Cardiac ventricle fibroblast (primary cell): ENCODE measurements at places on chromosomes 6 and 20. TPM values are rescaled to one million over a fixed set of nuclear protein-coding genes. Genes with fewer than 3 reads are reported as not detected.

The PDE10A gene
- total RNA-seq, result 5.0 and 10.1 TPM in 2 replicates

The ESF1 gene
- total RNA-seq, result 5.4 and 9.9 TPM in 2 replicates

The HSPA1L gene
- 0.62 and 1.7 TPM in 2 replicates for total RNA-seq

The THBD gene
- total RNA-seq, result 4.1 and 4.2 TPM in 2 replicates

The IL20RA gene
- 0.12 and 0.54 TPM in 2 replicates for total RNA-seq

The PNLDC1 gene
- total RNA-seq, result 0.81 and 1.3 TPM in 2 replicates

The NFATC2 gene
- 0.05 and 0.31 TPM in 2 replicates for total RNA-seq

The CD24 gene
- total RNA-seq, result 0.12 and 0.15 TPM in 2 replicates

The GPR6 gene
- total RNA-seq, result not detected in 2 replicates

The CD109 gene
- 22.8 and 27.1 TPM in 2 replicates for total RNA-seq

The DNMT3B gene
- 0.37 and 1.3 TPM in 2 replicates for total RNA-seq

The EYA4 gene
- total RNA-seq, result 0.81 and 1.3 TPM in 2 replicates

The F13A1 gene
- not detected in 2 replicates for total RNA-seq

The RRAGD gene
- total RNA-seq, result 0.20 and 0.75 TPM in 2 replicates

The SLC26A8 gene
- total RNA-seq, result 0.06 TPM in 1 of 2 replicates, not detected in the other
